ENCODE measurements at places on chromosomes 1 and 21. TPM values are rescaled to one million over a fixed set of nuclear protein-coding genes. Genes with fewer than 3 reads are reported as not detected.

DNA sequence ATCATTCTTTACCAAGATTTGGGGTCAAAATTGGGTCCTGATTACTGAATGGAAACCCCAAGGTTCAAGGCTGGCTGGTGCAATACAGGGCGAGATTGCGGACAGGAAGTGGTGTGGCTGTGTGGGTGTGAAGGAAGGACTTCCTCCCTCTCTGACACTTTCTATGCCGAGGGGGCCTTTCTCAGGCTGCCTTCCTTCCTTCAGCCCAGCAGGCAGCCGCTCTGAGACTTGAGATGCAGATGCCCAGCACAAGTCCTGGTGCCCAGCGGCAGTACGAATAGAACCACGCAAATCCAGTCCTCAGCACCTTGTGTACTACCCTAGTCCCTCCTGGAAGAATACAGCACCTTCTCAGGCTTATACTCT is 16.3 kb downstream of the BATF3 start:
- DNase-seq = no peak

- DNase-seq = peak; percentile 72
Observed at GRCh38 chr21:36320421-36321324, 676 bp downstream of the MORC3 start.

DNA sequence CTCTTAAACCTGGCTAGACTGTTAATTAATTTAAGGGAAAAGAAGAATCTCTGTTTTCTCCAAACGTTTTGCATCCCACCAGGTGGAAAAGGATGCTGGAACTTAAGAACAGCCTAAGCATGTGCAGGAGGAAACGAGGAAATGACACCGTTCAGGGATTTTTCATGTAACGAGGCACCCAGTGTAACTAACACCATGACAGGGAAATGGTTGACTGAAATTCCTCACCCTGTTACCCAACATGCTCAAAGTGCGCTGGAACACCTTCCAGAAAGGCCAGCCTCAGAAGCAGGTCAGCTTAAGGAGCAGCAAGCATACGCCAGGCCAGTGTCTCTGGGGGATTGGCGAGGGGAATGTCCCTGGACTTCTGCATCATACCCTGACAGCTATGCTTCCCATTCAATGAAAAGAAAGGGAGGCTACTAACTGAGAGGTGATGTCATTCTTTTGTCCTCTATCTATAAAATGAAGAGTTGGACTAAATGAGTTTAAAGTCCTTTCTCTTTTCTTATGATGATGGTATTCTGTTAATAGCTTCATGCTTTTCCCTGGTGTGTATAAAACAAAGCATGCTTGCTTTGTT is 21.6 kb downstream of the TNN start:
- DNase-seq = no peak

- DNase-seq = no peak
Observed at GRCh38 chr1:172851856-172852255, 193.0 kb downstream of the FASLG start.

FCGR1A gene
- total RNA-seq = 8.7 TPM

AMIGO1 gene
- 5.1 TPM for total RNA-seq

Data from testis (tissue), 5 donors.